Transverse colon (tissue), 4 donors: ENCODE measurements at places on chromosomes 12 and 14. TPM values are rescaled to one million over a fixed set of nuclear protein-coding genes. Genes with fewer than 3 reads are reported as not detected.
A peak's percentile ranks its signal among the peaks of the same experiment; 100 is the strongest.

DNA sequence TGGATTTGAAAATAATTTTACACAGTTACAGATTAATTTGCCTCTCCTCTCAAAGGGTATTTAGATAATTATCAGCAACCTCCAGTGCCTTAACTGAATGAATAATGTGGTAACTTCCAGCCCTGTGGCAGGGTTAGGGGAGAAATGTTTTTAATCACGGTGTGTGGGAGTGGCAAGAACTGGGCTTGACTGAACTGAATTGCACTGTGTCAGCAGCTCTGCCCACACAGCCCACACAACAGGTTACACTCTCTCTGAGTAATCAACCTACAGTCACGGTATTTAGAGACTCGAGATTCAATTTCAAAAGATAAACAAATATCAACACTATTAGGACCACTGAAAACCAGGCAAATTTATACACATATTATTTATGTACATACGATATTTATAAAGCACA lies 198.5 kb downstream of the KCNC2 start:
- no peak for DNase-seq

DNA sequence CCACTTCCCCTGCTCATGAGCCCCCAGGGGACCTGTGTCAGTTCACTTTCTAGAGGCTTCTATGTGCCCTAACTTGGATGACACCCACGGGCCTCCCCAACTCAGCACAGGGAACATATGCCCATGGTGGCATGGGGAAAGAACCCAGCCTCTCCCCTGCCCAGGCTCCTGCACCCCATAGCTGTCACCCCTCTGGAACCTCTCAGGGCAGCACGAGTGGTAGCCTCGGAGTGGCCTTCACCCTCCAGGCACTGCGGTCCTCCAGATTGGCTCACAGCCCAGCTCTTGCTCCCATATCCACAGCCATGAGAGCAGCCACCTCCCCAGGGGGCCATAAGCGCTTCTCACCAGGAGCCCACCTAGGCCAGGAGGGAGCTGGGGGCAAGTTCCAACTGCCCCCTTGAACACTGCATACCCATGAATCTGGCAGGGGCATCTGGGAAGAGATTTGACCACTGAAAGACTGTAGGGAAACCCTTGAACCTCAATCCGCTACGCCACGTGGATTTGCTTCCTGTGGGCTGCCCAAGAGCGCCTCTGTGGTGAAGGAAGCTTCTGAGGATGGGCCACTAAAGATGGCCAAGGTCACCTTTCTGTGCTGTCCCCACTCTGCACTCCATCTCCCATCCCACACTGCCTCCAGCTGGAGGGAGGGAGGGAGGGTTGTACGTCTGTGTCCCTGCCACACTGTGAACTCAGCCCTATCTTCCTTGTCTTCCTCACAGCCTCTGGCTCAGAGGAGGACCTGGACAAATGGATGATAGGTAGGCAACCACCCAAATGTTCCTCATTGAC lies 11.9 kb downstream of the PLD4 start:
- no peak for DNase-seq

- no peak for DNase-seq
Observed at GRCh38 chr12:17818931-17819330, 271.1 kb downstream of the RERGL start.

GRCh38 chr14:98578204-98578603 lies 693.8 kb downstream of the BCL11B start:
- no peak for DNase-seq

GRCh38 chr12:56769868-56770267 lies 6.7 kb downstream of the HSD17B6 start:
- no peak for DNase-seq

GRCh38 chr14:52455291-52456088 lies 96.8 kb downstream of the TXNDC16 start:
- no peak for DNase-seq

GRCh38 chr12:2129076-2129475 lies 76.3 kb downstream of the CACNA1C start:
- no peak for DNase-seq

GRCh38 chr14:43949400-43949799 lies 557.7 kb downstream of the FSCB start:
- no peak for DNase-seq

DNA sequence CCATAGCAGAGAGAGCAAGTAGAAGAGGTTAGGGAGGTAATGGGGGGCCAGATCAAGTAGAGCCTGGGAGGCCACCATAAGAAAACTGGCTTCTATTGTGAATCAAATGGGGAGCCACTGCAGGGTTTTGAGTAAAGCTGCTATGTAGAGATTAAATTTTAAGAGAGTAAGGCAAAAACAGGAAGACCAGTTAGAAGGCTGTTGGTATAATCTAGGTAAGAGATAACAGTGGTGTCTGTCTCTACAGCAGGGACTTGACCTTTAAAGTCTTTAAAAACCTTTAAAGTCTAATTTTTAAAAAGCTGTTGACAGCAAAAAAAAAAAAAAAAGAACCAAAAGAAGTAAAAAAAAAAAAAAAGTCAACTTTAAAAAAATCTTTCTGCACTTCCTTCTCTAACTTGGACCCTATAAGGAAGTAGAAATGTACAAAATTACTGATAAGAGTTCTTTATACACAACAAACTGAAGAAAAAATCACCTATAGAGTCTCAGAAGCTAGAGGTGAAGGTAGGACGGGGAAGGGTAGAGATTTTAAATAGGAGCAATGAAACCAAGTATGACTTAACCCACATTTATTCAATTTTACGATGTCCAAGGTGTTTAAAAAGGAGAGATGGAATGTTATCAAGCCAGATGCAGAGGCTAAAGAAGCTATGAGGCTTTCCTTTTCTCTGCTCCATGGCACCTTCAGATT lies 26.1 kb downstream of the SGPP1 start:
- no peak for DNase-seq

GRCh38 chr12:29804019-29804418 lies 20.3 kb upstream of the TMTC1 start:
- DNase-seq, result no peak

GRCh38 chr12:48817873-48818830 lies at the start of gene CACNB3:
CACNB3 (plus strand) TSS chr12:48818496; CDS start chr12:48818930, 434 bp downstream.
- peak; percentile 86 for DNase-seq

DNA sequence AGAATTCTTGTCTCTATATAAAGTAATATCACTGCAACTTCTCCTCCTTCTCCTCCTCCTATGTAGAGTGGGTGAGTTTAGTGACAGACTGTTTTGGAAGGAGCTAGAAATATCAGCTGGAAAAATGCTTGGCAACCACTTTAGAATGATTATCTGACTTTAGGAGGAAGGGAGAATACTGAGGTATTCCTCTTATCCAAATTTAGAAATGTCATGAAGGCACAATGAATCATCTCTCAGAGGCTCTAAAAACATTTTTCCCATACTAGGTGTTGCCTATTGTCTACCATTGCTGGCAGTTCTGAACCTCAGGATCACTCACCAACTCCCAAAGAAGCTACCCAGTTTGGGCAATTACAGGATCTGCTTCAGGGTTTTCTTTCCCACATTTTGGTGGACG lies 306.6 kb upstream of the ATP2B1 start:
- DNase-seq, result no peak

DNA sequence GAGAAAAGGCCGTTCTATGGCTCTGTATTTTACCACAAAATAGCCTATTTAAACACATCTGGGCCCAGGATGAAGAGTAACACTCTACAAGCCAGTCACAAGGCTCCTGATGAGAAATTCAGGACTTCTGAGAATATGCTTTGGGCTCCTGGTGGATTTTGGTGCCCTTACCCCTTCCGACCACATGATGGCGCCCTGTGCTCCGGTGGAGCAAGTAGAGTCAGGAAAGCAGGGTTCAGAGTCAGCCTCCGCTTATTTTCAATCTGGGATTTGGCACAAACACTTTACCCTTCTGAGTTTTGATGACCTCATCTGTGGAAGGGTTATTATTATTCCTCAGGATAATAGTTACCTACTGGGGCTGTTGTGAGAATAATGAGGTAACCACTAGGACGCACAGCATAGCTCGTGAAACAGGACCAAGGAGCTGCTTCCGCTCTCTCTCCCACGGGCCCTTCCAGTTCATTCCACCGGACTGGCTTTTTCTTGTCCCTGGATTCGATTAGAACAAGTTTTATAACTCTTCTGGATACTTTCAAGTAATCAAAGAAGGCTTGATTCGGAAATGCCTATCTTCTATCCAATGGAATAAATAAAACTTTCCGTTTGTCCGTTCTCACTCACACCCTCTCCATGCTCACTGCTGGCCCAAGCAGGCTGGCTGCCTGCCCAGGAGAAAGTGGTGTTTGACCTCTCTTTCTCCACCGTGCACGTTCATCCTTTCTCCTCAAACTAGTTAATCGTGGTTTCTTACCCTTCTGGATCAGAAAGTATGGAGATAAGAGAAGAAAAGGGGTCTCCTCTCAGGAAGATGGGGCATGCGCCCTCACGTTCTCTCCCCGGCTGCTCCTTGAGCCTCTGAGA lies 104.6 kb downstream of the GALC start:
- peak; percentile 8 for DNase-seq

DNA sequence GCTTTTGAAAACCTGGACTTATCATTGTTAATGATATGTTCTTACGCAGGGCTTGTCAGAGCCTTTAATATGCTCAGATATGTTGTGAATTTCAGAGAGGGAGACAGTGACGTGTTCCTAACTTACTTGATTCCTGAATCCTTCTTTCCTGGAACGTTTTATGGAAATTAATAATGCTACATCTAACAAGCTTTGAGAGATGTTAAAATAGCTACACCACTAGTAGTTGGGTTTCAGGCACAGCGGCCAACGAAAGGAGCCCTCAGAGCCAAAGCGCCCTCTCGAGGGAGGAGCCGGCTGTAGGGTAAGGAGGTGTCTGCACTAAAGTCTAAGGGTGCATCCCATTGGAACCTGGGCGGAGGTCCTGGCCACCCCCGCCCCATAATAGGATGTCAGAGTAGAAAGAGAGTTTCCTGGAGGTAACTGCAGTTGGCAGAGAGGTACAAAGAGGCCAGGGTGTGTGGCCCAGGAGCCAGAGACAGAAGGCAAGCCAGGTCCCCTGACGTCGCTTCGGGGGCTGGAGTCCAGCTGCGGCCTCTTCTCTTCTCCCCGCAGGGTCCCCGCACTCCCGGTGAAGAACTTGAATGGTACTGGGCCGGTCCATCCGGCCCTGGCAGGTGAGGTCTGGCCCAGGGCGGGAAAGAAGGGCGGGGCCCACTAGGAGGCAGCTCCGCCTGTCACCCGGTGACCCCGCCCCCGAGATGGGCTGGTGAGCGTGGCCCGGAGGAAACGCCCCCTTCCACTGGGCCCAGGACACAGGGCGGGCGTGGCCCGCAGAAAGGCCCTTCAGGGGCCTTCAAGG lies 36.3 kb downstream of the DTX1 start:
- peak; percentile 73 for DNase-seq

DNA sequence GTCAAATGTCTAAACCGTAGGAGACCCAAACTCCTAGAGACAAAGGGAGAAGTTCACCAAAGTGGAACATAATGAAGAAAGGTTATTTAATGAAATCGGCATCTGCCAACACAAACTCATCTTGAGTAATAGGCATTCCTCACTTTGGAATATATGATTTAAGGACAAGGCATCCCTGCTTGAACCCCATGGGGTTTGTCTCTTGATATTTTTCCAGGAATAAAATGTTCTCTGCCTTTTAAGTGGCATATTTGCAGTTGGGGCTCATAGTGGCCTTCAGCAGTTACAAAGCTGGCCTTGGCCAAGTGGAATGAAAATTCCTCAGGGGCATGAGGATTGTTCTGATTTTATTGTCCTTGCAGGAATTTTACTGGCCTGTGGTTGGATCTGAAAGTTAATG lies 7.1 kb downstream of the POP5 start:
- DNase-seq, result no peak

DNA sequence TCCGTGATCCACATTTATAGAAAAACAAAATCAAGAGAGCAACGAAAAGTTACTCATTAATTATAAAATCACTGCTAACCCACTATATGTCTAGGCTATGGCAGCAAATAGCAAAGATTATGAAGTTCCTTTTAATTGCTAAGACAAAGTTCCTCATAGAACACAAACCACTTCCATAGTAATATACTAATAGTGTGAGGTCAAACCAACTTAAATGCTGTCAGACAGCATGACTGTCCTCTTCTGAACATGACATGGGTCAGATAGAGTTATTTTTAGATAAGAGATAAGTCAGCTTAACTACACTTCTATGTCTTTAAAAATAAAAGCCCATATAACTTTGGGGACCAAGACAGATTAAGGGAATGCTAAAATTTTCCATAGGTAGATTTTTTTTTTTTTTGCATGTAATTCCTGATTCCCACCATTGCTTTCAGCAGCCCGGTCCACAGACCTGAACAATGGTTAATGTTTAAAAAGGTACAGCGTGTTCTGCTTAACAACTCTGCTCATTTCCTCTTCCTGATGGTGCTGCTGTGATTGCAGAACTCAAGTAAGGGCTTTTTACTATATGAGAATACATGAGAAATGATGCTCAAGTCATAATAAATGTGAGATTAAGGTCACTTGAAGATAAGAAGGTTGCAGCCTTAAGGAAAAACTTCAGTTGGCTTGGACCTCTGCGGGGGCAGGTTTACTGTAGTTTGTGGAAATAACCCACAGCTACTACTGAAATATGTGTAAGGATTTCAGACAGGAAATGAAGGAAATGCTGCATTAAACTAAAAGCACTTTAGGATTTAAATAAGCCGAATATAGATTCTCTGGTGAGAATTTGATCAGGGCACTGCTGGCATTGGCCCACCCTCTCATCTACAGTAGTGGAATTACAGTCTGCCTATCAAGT lies 37.7 kb upstream of the DUSP6 start:
- peak; percentile 29 for DNase-seq

DNA sequence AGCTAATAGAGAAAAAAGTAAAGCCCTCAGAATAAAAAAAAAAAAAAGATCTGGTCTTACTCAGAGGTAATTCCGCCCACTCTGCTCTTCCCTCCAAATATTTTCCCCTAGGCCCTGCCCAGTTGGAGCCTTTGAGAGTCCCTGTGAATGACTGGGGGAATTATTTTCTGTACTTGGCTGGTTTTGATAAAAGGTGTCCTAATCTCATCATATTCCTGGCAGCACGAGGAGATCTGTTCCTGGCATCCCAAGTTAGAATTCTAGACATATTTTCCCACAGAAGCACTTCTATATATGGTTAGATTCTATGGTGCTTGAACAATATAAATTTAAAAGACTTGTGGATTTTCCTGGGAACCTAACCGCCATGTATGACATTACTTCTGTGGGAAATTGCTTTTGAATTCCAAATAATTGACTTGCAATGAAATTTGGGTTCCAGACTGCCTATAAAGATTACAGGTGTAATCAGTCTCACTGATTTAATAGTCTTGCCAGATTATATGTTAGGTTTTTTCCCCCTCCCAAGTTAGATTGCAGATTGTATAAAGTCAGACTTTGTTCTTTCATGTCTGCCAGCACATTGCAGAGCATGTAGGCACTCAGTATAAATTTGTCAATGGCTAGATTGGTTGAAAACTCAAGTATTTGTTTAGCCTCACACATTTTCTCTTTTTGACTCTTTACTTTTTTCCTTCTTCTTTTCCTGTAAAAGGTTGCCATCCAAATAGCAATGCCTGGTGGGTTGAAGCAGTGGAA lies 12.3 kb downstream of the GPX2 start:
- no peak for DNase-seq

- DNase-seq, result no peak
Observed at GRCh38 chr12:41485203-41485602, 297.1 kb downstream of the PDZRN4 start.

- DNase-seq, result no peak
Observed at GRCh38 chr12:120971299-120972180, 6.8 kb upstream of the HNF1A start.

GRCh38 chr12:103196467-103196866 lies 239.0 kb downstream of the ASCL1 start:
- DNase-seq, result no peak

ITGB7 gene
- 1.9 TPM for total RNA-seq

KRT80 gene
- total RNA-seq, result 0.14 TPM

OR9K2 gene
- not detected for total RNA-seq

ARMH4 gene
- not detected for total RNA-seq

MYF5 gene
- total RNA-seq, result not detected
